ENCODE measurements at places on chromosomes 16 and 17.

- no peak for DNase-seq
Measured at GRCh38 chr16:79970551-79971236, 370.2 kb upstream of the MAF start.

GRCh38 chr17:6106212-6106611 lies 36.0 kb downstream of the WSCD1 start:
- DNase-seq, result no peak

GRCh38 chr17:33509331-33509730 lies 216.2 kb upstream of the ASIC2 start:
- no peak for DNase-seq

- no peak for DNase-seq
Measured at GRCh38 chr17:74694081-74694480, 18.6 kb downstream of the CD300LF start.

DNA sequence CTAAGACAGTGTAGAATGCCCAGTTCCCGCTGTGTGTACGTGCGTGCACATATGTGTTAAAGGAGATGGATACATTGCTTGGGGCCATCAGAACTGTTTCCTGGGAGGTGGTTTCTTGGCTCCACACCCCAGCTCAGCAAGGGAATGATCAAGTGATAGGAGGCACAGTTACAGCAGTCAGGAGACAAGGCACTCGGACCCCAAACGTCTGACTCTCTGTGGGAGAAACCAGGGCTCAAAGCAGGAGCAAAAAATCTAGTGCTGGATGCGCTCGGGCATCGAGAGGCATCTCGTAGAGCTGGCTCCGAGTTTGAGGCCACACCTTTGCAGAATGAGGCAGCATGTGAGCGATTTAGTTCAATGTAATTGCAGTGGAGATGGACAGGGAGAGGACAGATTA lies 71.9 kb downstream of the RBBP6 start:
- DNase-seq, result no peak

GRCh38 chr17:40474419-40475002 lies 26.9 kb downstream of the TNS4 start:
- no peak for DNase-seq

DNA sequence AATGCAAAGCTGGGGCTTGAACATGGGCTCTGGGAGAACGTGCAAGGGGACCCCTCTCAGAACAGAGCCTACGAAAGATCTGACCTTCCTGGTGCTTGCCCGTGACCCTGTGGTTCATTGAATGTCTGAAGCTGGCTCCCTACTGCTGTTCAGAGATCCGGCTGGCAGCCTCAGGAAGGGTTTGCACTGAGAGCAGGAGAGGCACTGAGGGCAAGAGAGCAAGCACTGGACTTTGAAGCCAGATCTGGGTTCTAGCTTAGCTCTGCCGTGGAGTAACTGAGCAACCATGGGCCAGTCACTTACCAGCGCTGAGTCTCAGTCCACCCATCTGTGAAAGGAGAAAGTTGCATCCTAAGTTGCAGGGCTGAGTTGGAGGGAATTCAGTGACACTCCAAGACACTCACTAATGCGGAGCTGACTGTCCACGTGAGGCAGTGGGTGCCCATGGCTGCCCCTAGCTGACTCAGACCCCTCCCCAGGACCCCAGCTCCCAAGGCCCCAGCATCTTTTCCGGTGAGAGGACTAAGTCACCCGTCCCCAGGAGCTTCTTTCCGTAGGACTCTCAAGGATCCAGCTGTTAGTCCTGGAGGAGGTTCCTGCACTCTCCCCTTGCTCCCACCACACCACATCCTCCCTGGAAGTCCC lies 41.3 kb downstream of the BEAN1 start:
- DNase-seq, result no peak

- DNase-seq, result no peak
Measured at GRCh38 chr16:19717314-19717713, 713 bp downstream of the KNOP1 start.

DNA sequence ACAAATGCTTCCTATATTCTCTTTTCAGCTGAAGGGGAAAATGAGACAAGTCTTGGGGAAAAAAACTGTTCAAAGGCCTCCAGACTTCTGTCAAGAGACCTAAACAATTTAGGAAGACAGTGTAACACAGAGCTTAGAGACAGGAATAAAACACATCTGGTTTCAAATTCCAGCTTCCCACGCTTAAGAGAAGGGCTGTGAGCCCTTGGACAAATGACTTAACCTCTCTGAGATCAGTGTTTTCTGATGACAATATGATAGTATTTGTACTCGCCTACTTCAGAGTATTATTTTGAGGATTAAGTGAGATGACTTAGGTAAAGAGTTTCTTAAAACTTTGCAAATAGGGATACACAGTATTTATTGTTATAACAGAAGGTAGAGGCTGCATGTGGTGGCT lies 29.5 kb downstream of the SMURF2 start:
- DNase-seq, result no peak

DNA sequence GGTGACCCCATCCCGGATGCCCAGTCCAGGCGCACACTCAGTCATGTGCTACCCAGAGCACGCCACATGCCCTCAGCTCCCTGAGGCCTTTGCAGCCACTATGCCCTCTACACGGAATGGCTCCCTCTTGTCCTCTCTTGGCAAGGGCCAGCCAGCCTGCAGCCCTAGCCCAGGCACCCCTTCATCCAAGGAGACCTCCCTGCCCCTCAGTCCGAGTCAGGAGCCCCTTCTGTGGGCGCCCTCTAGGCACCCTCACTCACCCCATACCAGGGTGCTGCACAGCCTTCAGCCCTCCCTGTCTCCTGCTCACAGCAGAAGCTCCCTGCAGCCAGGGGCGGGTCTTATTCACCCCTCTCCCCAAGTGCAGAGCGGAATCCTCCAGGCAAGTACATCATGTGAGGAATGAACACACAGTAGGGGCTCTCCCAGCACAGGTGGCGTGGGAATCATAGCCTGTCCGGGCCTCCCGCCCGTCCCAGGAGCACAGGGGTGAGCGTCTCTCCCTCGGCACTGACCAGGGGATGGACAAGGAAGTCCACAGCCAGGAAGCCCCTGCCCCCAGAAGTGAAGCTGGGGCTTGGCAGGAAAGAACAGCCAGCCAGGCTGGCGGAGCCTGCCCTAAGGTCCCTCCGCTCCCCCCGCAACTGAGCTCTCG lies 186.9 kb downstream of the RBFOX3 start:
- DNase-seq, result no peak

DNA sequence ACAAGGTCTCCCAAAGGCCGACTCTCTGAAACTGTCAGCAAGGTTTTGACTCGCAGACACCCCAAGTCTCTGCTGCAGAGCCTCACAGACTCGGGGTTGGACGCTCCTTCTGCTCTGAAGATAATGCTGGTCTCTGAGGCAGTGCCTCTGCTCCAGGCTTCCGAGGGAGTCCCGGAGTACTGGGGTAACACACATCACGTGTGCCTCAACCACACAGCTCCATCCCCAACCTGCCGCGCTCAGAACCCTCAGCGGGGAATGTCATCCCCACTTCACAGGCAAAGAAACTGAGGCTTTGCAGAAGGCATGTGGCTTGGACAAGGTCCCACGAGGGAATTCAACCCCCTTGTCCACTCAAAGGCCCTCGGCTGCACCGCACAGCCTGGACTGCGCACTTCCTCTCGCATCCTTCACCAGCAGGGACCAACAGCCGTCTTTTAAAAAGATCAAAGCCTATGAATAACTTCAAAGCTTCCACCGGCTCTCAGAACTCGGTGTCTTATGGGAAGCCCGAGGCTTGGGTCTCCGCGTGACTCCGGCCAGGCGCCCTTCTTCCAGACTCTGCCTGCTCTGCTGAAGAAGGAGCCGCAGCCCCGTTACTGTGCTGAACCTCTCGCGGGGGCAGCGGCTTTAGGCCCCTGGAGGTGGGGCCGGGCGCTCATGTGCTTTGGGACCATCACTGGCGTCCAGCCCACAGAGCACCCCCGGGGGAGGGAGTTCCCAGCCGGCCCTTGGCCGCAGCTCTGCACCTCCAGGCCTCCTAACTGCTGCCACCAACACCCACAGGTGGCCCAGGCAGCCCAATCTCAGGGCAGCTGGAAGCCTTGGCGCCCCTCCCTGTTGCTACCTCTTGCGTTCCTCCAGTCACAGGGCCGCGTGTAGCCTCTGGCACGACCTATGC lies 2.2 kb downstream of the TMEM204 start:
- peak; percentile 33 for DNase-seq

DNA sequence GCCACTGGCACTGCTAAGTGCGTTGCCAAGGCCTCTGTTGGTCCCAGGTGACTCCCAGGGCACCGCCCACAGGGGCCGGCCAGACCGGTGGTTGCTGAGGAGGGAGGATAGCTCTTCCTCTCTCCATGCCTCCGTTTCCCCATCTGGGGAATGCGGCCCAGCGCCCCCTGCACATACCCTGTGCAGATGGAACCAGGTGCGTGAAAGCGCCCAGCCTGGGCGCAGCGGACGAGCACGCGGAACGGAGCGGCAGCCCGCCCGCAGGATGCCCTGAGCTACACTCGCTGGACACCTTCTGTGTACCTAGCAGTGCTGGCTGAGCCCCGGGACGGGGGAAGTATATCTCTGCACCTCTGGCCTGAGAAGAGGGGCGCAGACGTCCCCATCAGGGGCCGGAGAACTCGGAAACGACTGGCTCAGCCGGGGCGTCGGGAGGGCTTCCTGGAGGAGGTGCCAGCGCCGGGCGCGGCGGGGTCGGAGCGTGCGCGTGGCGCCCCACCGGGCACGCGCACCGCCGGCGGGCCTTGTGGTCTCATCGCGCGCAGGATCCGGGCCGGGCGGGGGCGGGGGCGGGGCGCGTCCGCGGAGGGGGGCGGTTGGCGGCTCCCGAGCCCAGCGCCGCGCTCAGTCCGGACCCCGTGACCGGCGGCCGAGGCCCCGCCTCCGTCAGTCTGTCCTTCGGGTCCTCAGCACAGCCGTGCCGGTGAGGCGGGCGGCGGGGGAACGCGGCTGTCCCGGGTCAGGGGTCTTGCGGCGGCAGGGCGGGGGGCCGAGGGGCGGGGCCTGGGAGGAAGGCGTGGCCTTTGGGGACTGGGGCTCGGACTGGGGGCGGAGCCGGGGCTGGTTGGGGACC lies at the start of the genes CCDC78 and HAGHL:
TSS of gene CCDC78 (minus strand) at position 6 of the 853 bp plus-strand sequence. CDS start 76 bp downstream, outside the sequence.
TSS of gene HAGHL (plus strand) at position 669 of the 853 bp plus-strand sequence. CDS start 404 bp downstream, outside the sequence.
- DNase-seq, result peak; percentile 76

DNA sequence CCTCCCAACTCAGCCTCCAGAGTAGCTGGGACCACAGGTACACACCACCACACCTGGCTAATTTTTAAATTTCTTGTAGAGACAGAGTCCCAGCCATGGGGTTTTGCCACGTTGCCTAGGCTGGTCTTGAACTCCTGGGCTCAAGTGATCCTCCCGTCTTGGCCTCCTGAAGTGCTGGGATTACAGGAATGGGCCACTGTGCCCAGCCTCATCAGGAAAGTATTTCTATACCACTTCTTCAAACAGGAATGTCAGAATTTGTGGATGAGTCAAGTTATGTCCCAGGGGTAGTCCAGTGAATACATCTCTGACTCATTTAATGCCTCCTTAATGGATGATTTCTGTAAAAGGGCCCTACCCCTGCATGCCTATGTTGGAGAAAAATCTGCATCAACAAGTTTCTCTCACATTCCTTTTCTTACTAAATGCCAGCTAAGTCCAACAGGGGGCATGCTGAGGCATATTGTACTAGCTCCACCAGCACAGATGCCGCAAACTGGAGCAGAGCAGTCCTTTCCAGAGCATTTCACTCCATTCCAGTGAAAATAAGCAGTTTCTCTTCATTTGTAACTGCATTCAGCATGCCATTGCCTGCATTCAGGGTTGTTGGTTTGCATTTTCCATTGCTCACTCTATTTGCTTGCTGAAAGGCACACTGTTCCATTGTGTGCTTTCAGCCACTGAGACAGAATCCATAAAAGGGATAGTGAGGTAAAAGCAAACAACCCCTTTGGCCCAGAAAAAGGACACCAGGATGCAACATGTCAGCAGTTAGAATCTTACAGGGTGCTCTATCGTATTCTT lies 5.3 kb upstream of the CAVIN1 start:
- peak; percentile 64 for DNase-seq

DNA sequence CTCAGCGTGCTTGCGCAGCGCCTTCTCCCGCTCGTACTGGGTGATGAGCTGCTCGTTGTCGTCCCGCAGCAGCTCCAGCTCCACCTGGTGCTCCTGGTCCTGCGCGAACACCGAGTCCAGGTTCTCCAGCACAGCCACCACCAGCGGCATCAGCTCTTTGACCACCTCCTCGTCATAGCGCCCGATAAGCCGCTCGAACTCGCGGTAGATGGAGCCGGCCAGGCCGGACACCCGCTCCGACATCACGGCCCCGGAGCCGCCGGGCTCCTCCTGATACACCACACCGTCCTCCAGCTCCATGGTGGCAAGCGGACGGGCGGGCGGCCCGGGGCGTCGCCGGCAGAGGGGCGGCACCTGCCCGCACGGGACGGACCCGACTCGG lies 320 bp downstream of the SPAG9 start:
- peak; percentile 55 for DNase-seq

- no peak for DNase-seq
Measured at GRCh38 chr17:48642059-48642842, 16.1 kb upstream of the HOXB9 start.

GRCh38 chr16:54921206-54921824 lies 9.3 kb upstream of the IRX5 start:
- no peak for DNase-seq

DNA sequence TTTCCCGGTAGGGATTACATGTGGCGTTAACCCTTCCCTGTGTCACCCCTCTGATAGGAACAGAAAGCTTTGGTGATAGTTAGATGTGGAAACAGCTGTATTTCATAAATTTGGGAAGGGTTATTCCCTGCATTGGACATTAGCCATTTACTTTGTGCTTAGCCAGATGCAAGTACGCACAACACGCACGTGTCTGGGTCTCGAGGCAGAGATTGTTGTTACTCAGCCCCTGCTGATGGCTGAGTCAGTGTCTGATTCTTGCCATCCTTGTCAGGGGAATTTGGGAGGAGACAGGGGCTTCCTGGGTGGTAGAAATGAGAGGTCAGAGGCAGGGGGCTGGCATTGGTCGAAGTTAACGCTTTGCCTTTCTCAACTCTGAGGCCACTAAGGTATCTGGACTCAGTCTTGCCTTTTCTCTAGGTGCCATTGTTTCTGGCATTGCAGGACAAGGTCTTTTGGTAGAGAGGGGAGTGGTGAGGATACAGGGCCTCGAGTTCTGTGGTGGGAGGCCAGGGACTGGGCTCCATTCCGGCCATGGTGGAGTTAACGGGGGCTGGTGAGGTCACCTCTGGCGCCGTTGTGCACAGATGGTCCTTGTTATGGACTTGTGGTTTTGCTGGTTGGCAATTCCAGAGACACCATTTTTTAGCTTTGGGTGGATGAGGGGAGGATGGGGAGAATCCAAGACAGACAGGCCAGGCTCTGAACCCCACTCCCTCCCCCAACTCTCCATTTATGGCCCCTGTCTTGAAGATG lies 8.2 kb downstream of the MMP2 start:
- no peak for DNase-seq

DNA sequence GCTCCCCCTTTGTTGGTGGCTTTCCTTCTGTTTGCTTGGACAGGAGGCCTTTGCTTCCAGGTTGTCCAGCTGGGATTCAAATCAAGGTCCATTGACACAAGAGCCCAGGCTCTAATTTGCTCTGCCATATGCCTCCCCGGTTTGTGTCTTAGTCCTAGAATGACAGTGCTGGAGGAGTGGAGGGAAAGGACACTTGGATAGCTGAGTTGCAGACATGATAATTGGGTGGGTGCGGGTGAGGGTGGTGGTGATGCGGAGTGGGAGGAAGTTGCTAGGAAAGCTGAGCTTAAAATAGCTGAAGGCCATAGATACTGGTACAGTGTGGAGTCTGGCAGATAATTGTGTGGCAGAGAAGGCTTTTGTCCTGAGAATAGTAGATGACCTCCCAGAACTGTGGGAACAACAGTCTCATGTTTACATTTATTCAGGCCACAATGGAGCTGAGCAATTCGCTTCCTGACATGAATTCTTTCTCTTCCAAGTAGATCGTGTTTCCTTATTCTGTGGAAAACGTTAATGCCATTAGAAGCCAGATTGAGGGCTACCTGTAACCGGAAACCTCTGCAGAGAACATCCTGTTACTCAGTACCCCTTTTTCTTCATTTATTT lies 23.8 kb downstream of the SEC14L1 start:
- no peak for DNase-seq
